Type B pancreatic cell (in vitro differentiated cells): ENCODE measurements at places on chromosomes 5 and 9. TPM values are rescaled to one million over a fixed set of nuclear protein-coding genes. Genes with fewer than 3 reads are reported as not detected.

GRCh38 chr5:78792345-78793055 is 143.9 kb upstream of the LHFPL2 start:
- peaks cover 26% of the 10 kb centered on the region for H3K4me1 ChIP-seq
- H3K27ac ChIP-seq = no peak overlapping the region
- H3K4me3 ChIP-seq = no peak overlapping the region
- DNase-seq = no peak
- H3K36me3 ChIP-seq = peaks cover 4% of the 10 kb centered on the region

The ZDHHC11 gene
- 20.8 and 27.5 TPM in 2 replicates for total RNA-seq

The GMCL2 gene
- not detected in 2 replicates for total RNA-seq

- H3K4me3 ChIP-seq = no peak overlapping the region
- no peaks in the 10 kb centered on the region for H3K4me1 ChIP-seq
- peaks cover 55% of the 10 kb centered on the region for H3K27me3 ChIP-seq
- H3K27ac ChIP-seq = no peak overlapping the region
- no peaks in the 10 kb centered on the region for H3K36me3 ChIP-seq
Measured at GRCh38 chr9:137049544-137050449, 3.8 kb upstream of the NPDC1 start.

- no peaks in the 10 kb centered on the region for H3K27me3 ChIP-seq
- H3K36me3 ChIP-seq = peaks cover 16% of the 10 kb centered on the region
- DNase-seq = no peak
- H3K4me1 ChIP-seq = no peaks in the 10 kb centered on the region
Measured at GRCh38 chr9:92652461-92652860, 17.5 kb downstream of the IPPK start.

The KLF9 gene
- 16.7 and 21.6 TPM in 2 replicates for total RNA-seq

DNA sequence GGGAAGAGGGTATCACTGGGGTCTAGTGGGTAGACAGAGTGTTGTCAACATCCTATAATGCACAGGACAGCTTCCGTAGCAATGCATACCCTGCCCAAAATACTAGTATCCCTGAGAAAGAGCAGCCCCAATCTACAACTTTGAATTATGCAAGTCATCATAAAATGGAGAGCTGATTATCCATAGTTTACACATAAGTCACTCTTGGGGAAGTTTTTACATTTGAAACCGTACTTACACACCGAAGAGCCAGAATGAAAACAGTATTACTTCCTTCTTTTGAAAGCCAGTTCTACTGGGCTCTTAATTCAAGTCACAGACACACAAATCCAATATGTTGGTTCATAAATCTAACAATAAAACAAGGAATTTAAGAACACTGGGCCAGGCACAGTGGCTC is 21.6 kb downstream of the RNF145 start:
- H3K4me1 ChIP-seq = peaks cover 20% of the 10 kb centered on the region
- peaks cover 24% of the 10 kb centered on the region for H3K36me3 ChIP-seq
- DNase-seq = no peak
- no peaks in the 10 kb centered on the region for H3K27me3 ChIP-seq

GRCh38 chr9:16482764-16483163 is 387.7 kb downstream of the BNC2 start:
- no peaks in the 10 kb centered on the region for H3K36me3 ChIP-seq
- H3K4me3 ChIP-seq = no peak overlapping the region
- no peaks in the 10 kb centered on the region for H3K27me3 ChIP-seq
- H3K4me1 ChIP-seq = peaks cover 25% of the 10 kb centered on the region
- DNase-seq = no peak

- no peak for DNase-seq
- H3K27ac ChIP-seq = no peak overlapping the region
- H3K27me3 ChIP-seq = no peaks in the 10 kb centered on the region
- peaks cover 22% of the 10 kb centered on the region for H3K36me3 ChIP-seq
- H3K4me1 ChIP-seq = no peaks in the 10 kb centered on the region
Measured at GRCh38 chr5:40716590-40716989, 36.9 kb downstream of the PTGER4 start.

DNA sequence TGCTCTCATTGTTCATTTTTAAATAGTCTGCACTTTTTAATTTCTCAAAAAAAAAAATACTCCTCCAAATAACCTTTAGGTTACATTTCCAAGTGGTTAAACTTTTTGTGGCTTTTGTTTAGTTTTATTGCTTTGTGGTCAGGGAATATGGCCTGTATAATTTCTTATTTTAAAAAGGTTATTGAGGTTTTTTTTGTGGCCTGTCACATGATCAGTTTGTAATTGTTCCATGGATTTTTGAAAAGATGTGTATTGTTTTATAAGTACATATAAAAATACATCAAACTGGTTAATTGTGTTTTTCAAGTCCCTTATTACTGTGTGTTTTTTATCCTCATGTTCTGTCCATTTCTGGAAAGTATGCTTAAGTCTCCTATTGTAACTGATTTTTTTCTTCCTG is 64.0 kb downstream of the ZNF618 start:
- DNase-seq = no peak
- no peak overlapping the region for H3K27ac ChIP-seq
- H3K4me3 ChIP-seq = no peak overlapping the region

- peaks cover 7% of the 10 kb centered on the region for H3K4me1 ChIP-seq
- no peak for DNase-seq
- H3K27ac ChIP-seq = no peak overlapping the region
- H3K27me3 ChIP-seq = no peaks in the 10 kb centered on the region
- peaks cover 10% of the 10 kb centered on the region for H3K36me3 ChIP-seq
- H3K4me3 ChIP-seq = no peak overlapping the region
Measured at GRCh38 chr5:125357660-125358059, 611.2 kb upstream of the ZNF608 start.

DNA sequence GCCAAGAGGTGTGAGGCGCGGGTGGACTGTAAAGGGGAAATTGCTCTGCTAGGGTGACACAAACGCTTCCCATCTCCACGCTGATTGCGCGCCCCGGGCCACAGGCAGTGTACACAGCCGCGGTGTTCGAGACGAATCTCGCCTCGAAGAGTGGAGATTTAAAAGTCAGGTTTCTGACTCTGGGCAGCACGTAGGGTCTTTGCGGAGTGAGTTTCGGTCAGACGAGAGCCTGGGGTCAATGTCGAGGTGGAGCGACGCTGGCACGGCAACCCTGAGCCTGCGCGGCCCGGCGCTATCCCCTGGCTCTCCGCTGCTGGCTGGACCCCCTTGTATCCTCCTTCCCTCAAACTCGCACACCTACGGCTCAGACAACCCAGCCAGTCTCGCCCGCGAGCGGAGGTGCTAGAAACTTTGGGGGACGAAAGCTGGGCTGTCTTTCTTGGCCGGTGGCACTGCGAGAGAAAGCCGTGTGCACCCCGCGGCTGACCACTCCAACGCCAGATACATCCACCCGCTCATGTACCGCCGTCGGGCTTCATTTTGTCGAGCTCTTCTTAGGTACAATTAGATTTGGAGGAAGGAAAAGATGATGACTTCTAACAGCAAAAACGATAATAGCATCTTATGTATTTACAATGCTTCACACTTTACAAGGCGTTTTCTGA is 5.4 kb upstream of the FOXB2 start:
- peaks cover 18% of the 10 kb centered on the region for H3K4me1 ChIP-seq
- H3K27me3 ChIP-seq = peaks cover 98% of the 10 kb centered on the region
- H3K4me3 ChIP-seq = peak overlapping the region; percentile 83
- no peak for DNase-seq
- no peaks in the 10 kb centered on the region for H3K36me3 ChIP-seq

- H3K4me1 ChIP-seq = peaks cover 29% of the 10 kb centered on the region
- H3K27ac ChIP-seq = no peak overlapping the region
- DNase-seq = no peak
- H3K36me3 ChIP-seq = no peaks in the 10 kb centered on the region
- no peak overlapping the region for H3K4me3 ChIP-seq
Measured at GRCh38 chr5:127871503-127872153, 168.4 kb downstream of the CCDC192 start.

The DAB2 gene
- total RNA-seq = 24.2 and 91.6 TPM in 2 replicates

DNA sequence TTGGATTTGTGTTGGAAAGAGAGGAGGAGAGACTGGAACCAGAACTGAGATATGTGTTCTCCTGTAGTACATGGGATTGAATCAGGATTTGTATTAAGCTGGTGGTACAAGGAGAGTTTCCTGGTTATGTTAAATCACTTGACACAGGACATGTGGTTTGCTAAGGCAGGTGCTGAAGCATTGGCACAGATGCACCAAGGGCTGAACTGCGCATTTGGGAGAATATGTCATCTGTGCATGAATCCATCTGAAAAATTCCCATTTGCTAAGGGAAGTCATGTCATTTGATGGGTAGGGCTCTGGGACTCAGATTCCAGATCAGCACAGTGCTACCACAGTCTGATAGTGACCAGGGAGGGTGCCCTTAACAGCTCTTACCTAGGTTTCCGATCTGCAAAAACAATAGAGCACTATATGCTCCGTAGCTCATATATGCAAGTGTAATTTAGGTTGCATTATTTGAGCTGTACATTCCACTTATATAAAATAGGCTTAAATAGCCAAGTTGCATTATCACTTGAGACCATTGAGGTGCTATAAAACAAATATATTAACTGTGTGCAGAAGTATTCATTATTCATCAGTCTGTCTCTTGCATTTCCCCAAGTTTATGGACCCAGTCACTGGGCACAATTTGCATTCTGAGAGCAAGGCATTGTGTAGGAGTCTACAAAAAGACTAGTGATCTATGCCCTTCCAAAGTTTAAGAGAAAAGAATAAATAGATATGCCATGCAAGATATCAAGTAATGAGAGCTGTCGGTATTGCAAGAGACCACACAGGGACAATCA is 55.2 kb downstream of the ADAMTS16 start:
- no peak overlapping the region for H3K4me3 ChIP-seq
- peaks cover 3% of the 10 kb centered on the region for H3K36me3 ChIP-seq
- no peak for DNase-seq
- no peak overlapping the region for H3K27ac ChIP-seq
- H3K4me1 ChIP-seq = no peaks in the 10 kb centered on the region
- H3K27me3 ChIP-seq = peaks cover 3% of the 10 kb centered on the region

DNA sequence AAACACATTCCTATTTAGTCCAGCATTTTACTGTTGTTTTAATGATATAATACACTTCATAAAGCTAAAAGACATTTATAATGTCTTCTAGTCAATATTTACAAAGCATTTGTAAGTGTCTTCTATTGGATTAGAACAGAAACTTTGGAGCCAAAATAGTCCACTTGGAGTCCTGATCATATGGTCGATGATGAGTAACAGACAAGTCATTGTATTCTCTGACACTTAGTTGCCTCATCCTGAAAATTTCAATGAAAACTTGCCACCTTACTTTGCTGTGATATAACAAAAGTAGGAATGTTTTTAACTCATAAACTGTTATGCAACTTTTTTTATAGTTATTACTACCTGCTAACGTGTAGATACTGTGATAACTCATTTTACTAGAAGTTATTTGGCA is 132.5 kb downstream of the GABRB2 start:
- no peak overlapping the region for H3K4me3 ChIP-seq
- no peak for DNase-seq
- H3K27ac ChIP-seq = no peak overlapping the region
- no peaks in the 10 kb centered on the region for H3K27me3 ChIP-seq
- H3K36me3 ChIP-seq = no peaks in the 10 kb centered on the region
- H3K4me1 ChIP-seq = no peaks in the 10 kb centered on the region
